ENCODE measurements at places on chromosomes 13 and 19.

DNA sequence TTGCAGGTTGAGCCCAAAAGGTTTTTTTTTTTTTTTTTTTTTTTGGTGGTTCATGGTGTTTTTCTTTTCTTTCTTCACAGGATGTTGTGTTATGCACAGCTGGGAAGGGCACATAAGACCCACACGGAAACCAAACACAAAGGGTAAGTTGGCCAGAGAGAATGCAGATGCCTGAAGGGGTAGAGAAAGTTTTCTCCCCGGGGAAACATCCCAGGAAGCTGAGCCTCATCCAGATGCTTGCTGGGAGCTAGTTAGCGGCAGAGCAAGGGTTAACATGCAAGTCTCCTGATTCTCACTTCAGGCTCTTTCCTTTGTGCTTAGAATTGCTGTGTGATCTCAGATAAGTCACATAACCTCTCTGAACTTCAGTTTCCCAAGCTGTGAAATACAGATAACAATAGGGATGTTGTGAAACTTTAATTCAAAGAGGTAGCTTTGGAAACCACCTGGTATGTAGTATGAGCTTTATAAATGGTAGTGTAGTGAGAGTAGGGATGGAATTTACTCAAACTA is 3.1 kb downstream of the ADGRE1 start:
- peak; percentile 25 for DNase-seq

DNA sequence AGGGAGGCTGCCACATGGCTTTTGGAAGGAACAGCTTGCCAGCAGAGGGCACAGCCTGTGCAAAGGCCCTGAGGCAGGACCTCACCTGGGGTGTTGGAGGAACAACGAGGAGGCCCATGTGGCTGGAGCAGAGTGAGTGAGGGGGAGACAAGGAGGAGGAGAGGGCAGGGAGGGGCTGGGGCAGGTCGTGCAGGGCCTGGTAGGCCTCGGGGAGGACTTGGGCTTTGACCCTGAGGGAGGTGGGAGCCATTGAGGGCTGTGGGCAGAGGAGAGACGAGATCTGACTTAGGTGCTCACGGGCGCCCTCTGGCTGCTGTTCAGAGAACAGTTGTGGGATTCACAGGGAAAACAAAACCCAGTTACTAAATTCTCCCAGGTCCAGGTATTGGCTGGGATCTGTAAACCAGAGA is 25.2 kb downstream of the ZNRF4 start:
- DNase-seq, result peak; percentile 22

DNA sequence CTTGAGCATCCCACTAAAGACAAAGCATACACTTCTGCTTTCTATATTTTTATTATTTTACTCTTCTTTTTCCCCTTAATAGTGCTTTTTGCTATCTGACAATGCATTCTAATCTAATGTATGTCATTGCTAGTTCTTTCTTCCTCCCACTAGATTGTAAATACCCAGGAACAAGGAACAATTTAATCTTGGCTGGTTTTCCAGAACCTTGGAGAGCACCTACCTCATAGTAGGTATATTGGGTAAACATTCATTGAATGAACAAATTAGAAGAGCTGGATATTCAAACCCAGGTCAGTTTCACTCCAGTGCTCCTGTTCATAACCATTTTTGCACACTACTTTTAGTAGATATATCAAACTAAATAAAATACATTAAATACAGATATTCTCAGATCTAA is 1617.6 kb upstream of the SLC10A2 start:
- no peak for DNase-seq

DNA sequence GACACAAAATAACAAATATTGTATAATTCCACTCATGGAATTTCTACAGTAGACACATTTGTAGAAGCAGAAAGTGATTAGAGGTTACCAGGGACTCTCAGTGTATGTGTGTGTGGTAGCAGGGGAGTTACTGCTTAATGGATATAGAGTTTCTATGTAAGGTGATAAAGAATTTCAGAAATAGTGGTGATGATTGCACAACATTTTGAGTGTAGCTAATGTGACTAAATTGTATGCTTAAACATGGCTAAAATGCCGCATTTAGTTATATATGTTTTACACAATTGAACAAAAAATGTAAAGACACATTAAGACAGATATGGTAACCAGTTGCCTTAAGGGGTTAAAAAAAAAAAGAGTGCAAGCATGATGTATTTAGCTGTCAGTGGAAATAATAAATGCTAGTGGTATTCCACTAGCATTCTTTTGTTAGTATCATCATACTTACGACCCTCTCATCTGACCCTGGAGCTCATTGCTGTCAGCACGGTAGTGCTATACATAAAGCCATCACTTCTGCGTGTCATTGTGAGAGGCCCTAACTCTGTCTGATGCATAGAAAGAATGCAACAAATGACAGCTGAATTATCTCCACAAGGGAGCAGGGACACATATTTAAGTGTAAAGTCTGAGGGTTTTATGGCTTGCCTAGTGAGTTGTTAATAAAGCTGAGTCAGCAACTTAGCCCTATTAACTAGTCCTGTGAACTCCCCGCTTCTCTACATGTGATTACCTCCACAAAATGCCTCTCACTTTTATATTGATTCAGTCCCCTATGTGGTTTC is 134.1 kb upstream of the RXFP2 start:
- no peak for DNase-seq

DNA sequence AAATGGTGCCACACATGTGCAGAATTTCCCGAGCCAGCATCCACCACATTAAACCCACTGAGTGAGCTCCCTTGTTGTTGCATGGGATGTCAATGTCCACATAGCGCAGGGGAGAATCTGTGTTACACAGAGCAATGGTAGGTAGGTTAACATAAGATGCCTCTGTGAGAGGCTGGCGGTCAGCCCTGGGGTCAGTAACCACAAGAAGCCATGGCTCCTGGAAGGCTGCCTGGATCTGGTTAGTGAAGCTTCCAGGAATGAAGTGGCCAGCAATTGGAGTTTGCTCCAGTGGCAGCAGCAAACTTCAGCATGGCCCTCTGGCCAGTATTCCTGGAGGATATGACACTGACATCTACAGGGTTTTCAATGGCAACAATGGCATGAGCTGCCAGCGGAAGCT is 37.0 kb upstream of the PCDH9 start:
- no peak for DNase-seq

- no peak for DNase-seq
Observed at GRCh38 chr19:2353159-2353886, 6.7 kb upstream of the TMPRSS9 start.

- DNase-seq, result no peak
Observed at GRCh38 chr13:27556109-27556508, 64.2 kb downstream of the LNX2 start.

DNA sequence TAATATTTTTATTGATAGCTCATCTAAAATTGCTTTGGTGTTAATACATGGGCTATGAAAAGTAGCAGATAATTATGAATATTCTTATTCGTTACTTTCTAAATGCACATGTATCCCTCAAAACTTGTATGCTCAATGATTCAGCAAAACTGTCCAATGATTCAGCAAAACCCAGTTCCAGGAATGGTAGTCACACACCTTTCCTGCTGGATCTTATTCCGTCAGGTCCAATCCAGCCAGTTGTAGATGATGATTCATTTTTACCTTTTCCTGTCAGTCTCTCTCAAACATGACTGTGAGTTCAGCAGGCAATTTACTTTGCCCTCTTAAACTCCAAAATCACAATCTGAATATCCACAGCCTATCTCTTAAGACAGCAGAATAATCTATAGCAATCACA is 1082.6 kb downstream of the EFNB2 start:
- no peak for DNase-seq

DNA sequence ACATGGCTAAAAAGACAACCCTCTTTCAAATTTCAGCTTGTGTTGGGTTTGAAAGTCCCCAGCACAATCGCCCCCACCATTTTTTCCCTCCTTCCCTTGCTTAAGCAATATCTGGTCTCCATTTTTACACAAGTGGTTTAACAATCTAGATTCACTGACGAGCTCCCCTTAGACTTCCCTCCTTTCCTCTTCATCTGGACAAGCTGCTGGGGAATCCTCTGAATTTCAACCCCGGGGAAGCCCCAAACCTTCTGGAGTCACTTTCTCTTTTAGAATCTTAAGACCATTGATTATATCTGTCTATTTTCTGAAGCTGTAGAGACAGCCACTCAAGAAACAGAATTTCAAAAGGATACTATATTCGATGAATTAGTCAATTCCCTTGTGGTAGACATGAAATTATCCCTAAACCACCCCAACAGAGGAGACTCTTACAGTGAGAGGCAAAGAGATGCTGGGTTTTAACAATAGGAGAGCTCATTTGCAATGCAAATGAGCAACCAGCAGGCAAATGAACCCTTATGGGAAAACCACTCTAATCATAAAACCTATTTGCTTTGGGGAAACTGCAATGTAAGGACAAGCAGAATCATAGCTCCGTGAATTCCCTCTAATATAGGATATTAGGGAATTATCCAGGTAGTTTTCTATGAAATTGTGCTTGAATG is 78.9 kb downstream of the TEX26 start:
- no peak for DNase-seq

- no peak for DNase-seq
Observed at GRCh38 chr13:81394640-81395039, 1053.7 kb upstream of the SPRY2 start.

DNA sequence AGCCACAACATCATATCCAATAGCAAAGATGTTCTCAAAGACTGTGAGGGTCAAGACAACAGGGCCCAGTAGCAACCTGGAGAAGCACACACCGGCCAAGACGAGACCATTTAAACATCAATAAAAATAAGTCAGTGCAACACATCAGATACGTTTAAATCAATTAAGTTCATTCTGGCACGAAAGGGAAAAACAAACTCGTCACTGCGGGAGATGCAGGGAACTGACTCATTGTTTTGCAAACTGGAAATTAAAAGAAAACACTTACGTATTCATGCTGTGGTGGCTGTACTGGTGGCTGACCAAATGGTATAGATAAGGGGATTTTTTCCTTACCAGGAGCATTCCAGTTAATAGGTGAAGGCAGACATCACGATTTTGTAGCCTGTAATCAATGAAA is 26.3 kb upstream of the SLC15A1 start:
- DNase-seq, result no peak

DNA sequence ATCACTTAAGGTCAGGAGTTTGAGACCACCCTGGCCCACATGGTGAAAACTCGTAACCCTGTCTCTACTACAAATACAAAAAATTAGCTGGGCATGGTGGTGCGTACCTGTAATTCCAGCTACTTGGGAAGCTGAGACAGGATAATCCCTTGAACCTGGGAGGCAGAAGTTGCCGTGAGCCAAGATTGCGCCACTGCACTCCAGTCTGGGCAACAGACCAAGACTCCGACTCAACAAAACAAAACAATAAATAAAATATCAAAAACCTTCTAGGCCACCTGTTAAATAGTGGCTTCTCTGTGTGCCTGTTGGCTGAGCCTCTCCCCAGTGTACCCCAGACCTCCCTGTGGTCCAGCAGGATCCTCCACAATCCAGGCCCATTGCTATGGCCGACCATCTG is 3.3 kb upstream of the PSMD8 start:
- no peak for DNase-seq

DNA sequence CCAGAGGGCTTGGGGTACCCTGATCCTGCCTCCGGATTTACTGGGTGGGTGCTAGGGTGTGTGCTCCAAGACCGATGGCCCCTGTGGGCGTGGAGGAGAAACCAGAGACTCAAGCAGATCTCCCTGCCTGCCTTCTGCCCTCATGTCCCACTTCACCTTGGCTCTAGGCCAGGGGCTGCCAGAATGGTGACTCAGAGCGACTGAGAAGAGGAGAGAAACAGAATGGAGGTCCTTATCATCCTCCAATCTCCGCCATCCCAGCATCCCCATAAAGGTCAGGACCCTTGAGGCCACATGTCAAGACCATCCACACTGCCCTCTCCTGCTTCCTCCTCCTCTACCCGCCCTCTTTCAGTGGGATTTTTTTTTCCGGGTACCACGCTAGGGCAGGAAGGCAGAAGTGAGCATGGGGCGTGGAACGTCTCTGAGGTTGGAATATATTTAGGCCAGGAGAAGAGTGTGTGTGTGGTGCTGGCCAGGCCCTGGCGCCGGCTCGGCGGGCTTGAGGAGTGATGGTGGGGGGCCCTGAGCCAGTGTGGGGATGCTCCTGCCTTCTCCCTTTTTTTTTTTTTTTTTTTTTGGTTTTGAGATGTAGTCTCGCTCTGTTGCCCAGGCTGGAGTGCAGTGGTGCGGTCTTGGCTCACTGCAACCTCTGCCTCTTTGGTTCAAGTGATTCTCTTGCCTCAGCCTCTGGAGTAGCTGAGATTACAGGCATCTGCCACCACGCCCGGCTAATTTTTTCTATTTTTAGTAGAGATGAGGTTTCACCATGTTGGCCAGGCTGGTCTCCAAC is 22.3 kb downstream of the IER2 start:
- DNase-seq, result peak; percentile 71

DNA sequence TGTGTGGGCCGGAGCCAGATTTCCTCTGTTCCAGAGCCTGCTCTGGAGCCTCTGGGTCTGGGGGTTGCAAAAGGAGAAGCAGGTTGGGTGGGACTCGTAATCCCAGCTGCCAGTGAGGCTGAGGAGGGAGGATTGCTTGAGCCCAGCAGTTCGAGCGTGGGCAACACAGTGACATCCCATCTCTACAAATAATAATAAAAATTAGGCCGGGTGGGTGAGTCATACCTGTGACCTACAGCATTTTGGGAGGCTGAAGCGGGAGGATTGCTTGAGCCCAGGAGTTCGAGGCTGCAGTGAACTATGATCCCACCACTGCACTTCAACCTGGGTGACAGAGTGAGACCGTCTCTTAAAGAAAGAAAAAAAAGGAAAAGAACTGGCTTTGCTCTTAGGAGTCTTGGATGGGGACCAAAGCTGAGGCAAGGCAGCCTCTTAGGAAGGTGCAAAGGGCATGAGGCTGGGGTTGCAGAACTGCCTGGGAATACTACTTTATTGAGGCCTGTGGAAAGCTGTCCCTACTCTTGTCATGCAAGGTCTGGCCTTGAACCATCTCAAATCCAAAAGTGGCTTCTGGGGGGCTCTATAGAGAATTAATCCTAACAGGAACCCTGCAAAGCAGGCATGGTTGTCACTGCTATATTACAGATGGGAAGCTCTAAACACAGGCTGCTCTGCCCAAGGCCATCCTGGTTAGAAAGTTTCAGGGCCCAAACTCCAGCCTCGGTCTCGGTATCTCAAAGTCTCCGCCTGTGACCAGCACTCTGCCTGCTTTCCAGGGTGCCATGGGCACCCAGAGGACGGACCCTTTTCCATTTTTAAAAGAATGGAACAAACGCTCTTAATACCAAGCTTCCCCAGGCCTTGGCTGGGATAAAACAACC is 880 bp upstream of the C19orf12 start:
- no peak for DNase-seq

- DNase-seq, result no peak
Observed at GRCh38 chr13:113817860-113818691, 45.8 kb downstream of the GAS6 start.

- no peak for DNase-seq
Observed at GRCh38 chr13:48994706-48995105, 19.0 kb downstream of the FNDC3A start.

- no peak for DNase-seq
Observed at GRCh38 chr19:38032951-38033350, 125.9 kb downstream of the SIPA1L3 start.

Data from activated CD4-positive, alpha-beta memory T cell treated with anti-CD3 and anti-CD28 coated beads, Interleukin-2, amount 10 ng/mL, durations not matched to agents 7 days and 5 days (primary cell).